Esophagus muscularis mucosa (tissue), 4 donors: ENCODE measurements at places on chromosomes 5 and 9. TPM values are rescaled to one million over a fixed set of nuclear protein-coding genes. Genes with fewer than 3 reads are reported as not detected.

- peaks cover 31% of the 10 kb centered on the region for H3K36me3 ChIP-seq
- H3K27me3 ChIP-seq: no peaks in the 10 kb centered on the region
- peaks cover 4% of the 10 kb centered on the region for H3K4me1 ChIP-seq
These were observed 111.6 kb downstream of the WNK2 start for GRCh38 chr9:93295456-93296076.

GRCh38 chr5:173922527-173922926, 34.4 kb downstream of the CPEB4 start:
- H3K4me1 ChIP-seq: peaks cover 94% of the 10 kb centered on the region
- no peak for DNase-seq
- H3K27ac ChIP-seq: peak overlapping the region; percentile 86

GRCh38 chr9:9099646-9100045, 1300.1 kb upstream of the DMAC1 start:
- no peaks in the 10 kb centered on the region for H3K4me1 ChIP-seq
- H3K27me3 ChIP-seq: no peaks in the 10 kb centered on the region
- no peak overlapping the region for H3K27ac ChIP-seq
- H3K36me3 ChIP-seq: no peaks in the 10 kb centered on the region

GRCh38 chr9:89778100-89779090, 173.6 kb downstream of the GADD45G start:
- H3K36me3 ChIP-seq: no peaks in the 10 kb centered on the region
- no peak overlapping the region for H3K4me3 ChIP-seq
- H3K4me1 ChIP-seq: peaks cover 3% of the 10 kb centered on the region
- DNase-seq: no peak
- no peaks in the 10 kb centered on the region for H3K27me3 ChIP-seq

GRCh38 chr9:121298689-121299466, 30.9 kb downstream of the GSN start:
- peaks cover 23% of the 10 kb centered on the region for H3K36me3 ChIP-seq
- H3K4me3 ChIP-seq: peak overlapping the region; percentile 61
- H3K4me1 ChIP-seq: peaks cover 93% of the 10 kb centered on the region

DNA sequence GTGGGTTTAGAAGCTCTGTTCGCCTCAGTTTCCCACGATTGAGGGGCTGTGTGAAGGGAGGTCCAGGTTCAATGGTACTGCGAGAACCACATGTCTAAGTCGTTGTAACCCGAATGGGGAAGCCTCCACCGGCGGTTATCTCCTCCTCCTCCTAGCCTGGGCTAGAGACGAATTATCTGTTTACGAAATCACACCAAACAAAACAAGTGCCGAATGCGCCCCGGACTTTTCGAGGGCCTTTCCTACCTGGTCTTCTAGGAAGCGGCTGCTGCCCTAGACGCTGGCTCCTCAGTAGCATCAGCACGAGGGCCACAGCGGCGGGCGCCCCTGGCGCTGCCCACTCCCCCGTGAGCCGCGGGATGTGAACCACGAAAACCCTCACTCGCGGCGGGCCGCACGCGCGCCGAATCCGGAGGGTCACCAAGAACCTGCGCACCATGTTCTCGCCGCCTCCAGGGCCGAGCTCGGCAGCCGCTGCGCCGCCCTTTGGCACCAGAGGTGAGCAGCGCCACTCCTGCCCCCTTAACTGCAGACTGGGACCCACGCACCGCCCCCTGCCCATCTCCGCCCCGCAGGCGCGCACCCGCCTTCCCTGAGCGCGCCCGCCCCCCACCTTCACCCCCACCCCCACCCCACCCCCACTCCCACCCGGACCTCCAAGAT, at the start of gene CDKN2A:
Gene CDKN2A, minus strand, starts transcription at position 500 of the 663 bp plus-strand sequence.
- H3K27ac ChIP-seq: peak within 1 kb of the TSS; percentile 77
- H3K4me3 ChIP-seq: peak within 1 kb of the TSS; percentile 93
- H3K27me3 ChIP-seq: peaks cover 5% of the 10 kb centered on the region
- peaks cover 14% of the 10 kb centered on the region for H3K4me1 ChIP-seq

GRCh38 chr5:89187883-89188465, 305.0 kb upstream of the MEF2C start:
- H3K4me1 ChIP-seq: no peaks in the 10 kb centered on the region
- DNase-seq: no peak
- H3K4me3 ChIP-seq: no peak overlapping the region
- no peak overlapping the region for H3K27ac ChIP-seq
- no peaks in the 10 kb centered on the region for H3K27me3 ChIP-seq
- no peaks in the 10 kb centered on the region for H3K36me3 ChIP-seq

DNA sequence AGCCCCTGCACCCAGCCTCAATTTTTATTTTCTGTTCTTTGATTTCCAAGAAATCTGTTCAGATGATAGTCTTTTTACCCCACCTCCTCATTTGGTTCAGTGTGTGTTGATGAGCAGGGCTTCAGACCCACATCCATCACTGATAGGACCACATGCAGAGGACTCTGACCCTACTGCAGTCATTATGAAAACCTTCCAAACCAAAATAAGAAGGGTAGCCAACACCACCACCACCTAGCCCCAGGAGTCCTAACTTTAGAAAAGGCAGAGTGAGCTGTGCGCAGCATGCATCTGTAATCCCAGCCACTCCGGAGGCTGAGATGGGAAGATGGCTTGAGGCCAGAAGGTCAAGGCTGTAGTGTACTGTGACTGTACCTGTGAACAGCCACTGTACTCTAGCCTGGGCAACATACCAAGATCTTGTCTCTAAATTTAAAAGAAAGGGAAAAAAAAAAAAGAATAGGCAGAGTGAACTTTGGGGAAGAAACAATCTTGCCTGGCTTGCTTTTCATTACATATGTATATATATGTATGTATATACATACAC, 13.0 kb downstream of the CDKN2AIPNL start:
- no peak for DNase-seq
- H3K4me1 ChIP-seq: no peaks in the 10 kb centered on the region
- H3K4me3 ChIP-seq: no peak overlapping the region
- H3K27me3 ChIP-seq: no peaks in the 10 kb centered on the region
- peaks cover 19% of the 10 kb centered on the region for H3K36me3 ChIP-seq

- H3K27me3 ChIP-seq: no peaks in the 10 kb centered on the region
- H3K4me1 ChIP-seq: no peaks in the 10 kb centered on the region
- H3K4me3 ChIP-seq: no peak overlapping the region
- H3K36me3 ChIP-seq: no peaks in the 10 kb centered on the region
- H3K27ac ChIP-seq: no peak overlapping the region
These were observed 11.8 kb upstream of the UBE2D2 start for GRCh38 chr5:139549162-139549894.

DNA sequence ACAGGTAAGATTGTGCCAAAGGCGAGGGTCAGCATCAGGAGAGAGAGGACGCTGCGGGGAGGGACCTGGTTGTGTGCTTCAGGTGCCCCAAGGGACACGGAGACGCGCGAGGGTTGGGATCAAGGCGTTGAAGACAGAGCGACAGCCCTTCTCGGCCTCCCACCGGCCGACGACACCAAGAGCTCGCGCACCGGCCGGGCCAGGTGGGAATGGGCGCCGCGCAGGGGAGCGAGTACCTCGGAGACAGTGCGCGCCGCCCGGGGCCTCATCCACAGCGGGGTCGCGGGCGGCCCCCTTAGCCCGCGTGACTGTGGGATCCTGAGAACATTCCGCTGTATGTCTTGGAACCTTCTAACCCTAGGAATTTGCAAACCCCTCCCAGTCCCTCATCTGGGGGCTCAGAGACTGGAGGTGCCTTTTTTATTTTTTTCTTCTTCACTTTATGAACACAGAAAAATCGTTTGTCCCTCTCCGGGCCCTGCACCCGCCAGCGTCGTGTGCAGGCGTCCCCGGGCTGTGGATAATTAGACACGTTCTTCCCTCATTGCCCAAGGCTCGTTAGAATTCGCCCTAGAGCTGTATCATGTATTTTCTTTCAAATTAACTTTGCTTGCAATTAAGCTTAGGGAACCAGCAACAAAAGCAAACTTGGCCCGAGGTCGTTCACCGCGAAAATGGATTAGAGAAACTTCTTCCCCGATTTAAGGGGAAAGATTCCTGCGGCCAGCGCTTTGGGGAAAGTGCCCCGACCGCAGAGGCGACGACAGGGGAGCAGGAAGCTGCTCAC, 4.8 kb downstream of the FOXE1 start:
- H3K36me3 ChIP-seq: no peaks in the 10 kb centered on the region
- H3K4me3 ChIP-seq: no peak overlapping the region
- DNase-seq: no peak
- H3K27ac ChIP-seq: no peak overlapping the region

- no peaks in the 10 kb centered on the region for H3K4me1 ChIP-seq
- H3K36me3 ChIP-seq: peaks cover 81% of the 10 kb centered on the region
- H3K27ac ChIP-seq: no peak overlapping the region
- H3K4me3 ChIP-seq: no peak overlapping the region
These were observed 40.4 kb downstream of the LMBRD2 start for GRCh38 chr5:36111238-36111637.

- H3K4me1 ChIP-seq: peaks cover 50% of the 10 kb centered on the region
- H3K27me3 ChIP-seq: no peaks in the 10 kb centered on the region
- DNase-seq: no peak
- peak overlapping the region; percentile 80 for H3K27ac ChIP-seq
- no peak overlapping the region for H3K4me3 ChIP-seq
These were observed 139.3 kb downstream of the AOPEP start for GRCh38 chr9:94865582-94866452.

The PCDHGB3 gene
- total RNA-seq: 2.5 TPM

The PCDHGC3 gene
- total RNA-seq: 56.5 TPM

The EFCAB9 gene
- total RNA-seq: not detected

The SLC9A3 gene
- total RNA-seq: 1.7 TPM

The LURAP1L gene
- total RNA-seq: 28.8 TPM

The IL3 gene
- total RNA-seq: not detected

The CDC20B gene
- total RNA-seq: not detected
